ENCODE measurements at places on chromosomes 6 and 20. TPM values are rescaled to one million over a fixed set of nuclear protein-coding genes. Genes with fewer than 3 reads are reported as not detected.

DNA sequence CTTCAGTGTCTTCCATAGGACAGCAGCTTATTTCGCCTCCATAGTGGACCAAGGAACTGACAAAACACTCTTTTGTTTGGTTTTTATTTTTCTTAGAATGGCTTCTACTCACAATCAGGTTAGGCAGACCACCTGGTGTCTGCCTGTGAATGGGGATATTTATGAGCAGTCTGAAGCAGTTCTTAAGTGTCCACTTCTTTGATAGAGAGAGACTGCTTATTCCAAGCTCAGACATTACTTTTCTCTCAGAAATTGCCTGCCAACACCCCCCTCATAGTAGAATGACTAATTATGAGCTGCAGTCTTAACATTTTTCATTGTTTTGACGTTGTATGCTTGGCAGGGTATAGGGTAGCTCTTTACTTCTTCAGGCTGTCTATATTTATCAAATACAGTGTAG, 174.7 kb downstream of the ZFAND3 start:
- DNase-seq = no peak

GRCh38 chr6:136525586-136526195, 24.5 kb downstream of the MAP7 start:
- DNase-seq = no peak

DNA sequence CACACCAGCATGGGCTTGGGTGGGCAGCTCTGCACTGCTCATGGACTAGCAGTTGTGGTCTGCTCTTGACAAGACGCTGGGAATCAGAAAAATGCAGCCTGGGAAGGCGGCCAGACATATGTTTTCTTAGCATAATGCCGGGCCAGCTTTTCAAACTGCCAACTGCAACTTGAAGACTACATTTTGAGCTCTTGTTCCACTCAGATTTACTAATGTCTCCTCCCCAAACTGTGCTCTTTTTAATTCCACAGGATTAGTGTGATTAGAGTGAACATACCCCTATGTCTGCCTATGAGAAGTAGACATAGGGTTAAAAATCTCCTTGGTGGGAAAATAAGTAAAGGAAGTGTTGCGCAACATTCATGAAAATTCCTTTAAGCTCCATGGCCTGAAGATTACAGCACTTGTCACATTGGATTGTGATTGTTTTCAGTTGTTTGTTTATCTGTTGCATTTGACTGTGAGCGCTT, 5.3 kb upstream of the FNDC1 start:
- DNase-seq = no peak

DNA sequence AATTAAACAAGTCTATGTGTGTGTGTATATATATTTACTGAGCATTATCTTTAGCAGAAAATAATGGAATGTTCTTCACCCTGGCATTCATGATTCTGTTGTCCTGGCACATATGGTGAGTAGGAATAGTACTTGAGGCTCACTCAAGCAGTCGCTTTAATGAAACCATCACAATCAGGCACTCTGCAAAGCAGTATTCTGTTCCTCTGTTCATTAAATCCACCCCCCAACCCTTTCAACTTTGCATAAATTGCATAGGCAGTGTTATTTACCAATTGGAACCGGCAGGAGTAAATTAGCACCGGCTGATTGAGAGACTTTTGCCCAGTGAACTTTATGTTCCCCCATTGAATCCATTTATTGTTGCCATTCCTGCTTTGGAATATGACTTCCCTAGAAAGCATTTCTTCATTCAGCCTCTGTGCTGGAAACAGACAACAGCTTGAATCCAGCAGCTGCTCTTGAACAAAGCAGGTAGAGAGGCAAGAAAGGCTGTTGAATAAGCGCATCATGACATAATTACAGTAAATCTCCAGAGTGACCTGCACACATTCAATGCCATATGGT, 268.0 kb upstream of the RNF217 start:
- no peak for DNase-seq

DNA sequence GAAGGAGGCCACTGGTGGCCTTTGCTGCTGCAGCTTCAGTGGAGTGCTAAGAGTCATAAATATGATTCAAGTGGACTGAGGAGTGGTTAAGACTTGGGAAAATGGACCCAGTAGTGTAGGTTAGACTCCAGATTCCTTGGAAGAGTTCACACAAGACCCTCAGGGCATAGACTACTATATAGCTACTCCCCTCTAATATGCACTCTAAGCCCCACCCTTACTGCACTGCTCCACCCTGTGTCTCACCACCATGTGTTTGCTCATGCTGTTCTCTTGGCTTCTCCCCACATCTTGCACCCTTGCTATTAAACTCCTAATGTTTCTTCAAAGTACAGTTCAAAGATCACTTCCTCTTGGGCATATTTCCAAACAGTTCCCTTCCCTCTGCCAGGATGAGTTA, 5.7 kb downstream of the KCNQ5 start:
- DNase-seq = no peak

DNA sequence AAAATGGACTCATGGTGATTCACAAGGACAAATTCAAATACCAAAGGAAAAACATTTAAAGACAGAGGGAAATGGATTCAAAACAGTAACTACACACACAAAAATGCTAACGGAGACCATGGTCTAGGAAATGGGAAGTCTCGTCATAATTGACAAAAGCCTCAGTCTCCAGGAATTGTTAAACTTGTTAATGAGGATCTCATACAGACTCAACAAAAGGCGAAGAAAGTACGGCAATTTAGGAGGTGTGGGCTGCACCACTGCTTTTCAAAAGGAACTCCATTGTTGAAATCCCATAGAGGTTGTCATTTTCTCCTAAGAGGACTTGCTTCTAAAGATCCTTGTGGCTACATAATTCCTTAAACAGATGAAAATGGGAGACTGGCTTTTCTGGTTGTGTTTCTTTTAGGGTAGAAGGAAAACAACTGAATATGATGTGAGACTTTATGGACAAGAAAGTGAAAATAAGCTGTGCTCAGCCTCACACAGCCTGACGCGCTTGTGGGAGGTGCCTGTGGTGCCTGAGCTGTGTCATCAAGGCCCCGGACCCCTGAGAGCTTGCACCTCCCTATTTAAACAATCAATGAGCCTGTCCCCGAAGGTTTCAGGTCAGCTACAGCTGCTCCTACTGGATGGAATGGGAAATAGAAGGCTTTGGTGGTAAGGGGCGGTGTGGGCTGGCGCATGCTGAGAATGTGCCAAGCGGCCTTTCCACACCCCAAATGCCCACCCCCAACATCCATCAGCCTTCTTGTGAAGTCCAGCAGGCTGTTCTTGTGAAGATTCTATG, 2.5 kb upstream of the CLDN20 start:
- no peak for DNase-seq

DNA sequence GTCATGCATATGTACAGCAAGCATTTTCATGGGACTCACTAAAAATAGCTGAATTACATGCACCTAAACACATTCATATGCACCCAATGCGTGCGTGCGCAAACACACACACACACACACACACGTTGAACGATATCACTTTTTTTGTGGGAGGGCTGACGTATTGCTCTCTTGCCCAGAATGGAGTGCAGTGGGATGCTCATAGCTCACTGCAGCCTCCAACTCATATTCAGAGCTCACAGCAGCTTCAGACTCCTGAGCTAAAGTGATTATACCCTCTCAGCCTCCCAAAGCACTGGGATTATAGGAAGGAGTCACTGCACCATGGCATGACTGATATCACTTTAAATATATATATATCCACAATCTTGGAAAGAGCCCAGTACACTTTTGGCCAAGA, 620.4 kb upstream of the MANEA start:
- DNase-seq = no peak

DNA sequence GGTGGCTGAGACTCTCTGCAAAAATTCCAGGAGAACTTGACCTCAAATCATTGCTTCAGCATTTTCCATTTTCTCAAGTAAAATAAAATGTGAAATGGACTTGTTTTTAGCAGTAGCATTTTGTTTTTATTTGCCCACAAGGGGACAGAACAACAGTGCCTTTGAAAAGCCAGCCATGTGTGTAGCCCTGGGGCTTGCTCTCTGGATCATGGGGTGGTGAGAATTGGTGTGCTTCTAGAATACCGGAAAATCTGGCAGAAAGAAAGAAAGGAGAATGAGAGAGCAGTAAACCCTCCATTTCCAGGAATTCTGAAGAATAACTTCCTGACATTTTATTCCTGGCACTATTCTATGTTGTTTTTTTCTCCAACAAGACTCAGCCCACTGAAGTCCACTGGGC, 254.7 kb upstream of the MOCS1 start:
- no peak for DNase-seq

DNA sequence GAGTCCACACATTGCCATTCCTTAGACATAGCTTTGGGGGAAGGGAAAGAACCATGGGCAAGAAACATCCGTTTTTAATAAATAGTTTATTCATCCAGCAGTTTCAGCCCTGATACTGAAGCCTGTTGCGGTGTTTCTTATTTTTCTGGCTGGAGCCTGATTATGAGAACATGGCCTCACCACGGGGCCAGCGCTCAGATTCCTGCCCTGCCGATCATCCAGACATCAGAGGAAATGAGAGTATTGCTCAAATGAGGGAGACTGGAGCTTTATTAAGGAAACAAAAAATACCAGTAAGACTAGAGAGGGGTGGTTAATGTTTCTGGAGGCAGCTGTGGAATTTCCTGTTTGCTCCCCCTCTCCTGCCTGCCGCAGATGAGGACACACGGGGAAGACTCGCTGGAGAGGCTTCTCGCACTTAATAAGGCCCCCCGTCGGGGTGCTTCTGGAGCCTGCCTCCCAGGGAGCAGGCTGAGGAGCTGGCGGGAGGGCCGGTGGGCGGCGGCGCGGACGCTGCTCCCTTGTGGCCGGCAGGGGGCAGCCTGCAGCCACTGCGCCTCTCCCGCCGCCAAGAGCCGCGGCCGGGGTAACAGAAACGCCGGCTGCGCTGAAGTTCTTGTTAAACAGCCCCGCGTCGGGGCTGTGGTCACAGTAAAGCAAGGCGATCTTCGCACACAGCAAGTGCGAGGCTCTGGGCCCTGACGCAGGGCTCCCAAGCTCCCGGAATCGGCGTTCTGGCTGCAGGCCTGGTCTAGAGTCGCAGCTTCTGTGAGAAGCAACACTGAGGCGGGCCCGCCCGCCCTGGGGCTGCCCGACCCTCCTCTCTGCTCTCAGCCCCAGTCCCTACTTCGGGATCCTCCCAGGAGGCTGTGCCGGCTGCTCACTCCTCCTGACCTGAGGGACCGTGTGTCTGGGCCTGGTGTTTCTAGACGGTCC, 17.5 kb downstream of the LEMD2 start:
- DNase-seq = no peak

DNA sequence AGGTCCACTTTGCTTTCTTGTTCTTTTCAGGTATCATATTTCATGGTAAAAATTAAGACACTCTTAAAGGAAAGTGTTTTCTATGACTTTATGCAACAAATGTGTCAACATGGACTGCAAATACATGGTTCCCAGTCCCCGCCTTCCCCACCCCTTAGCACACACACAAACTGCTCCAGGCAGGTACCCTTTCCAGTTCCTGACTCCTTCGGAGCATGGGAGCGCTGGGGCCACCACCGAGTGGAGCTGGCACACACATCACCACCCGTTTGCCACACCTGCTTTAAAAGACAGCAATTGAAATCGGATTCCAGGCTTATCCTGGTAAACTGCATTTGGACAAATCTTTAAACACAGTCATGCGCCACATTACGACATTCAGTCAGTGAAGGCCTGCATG, 22.2 kb downstream of the RNASET2 start:
- DNase-seq = no peak

DNA sequence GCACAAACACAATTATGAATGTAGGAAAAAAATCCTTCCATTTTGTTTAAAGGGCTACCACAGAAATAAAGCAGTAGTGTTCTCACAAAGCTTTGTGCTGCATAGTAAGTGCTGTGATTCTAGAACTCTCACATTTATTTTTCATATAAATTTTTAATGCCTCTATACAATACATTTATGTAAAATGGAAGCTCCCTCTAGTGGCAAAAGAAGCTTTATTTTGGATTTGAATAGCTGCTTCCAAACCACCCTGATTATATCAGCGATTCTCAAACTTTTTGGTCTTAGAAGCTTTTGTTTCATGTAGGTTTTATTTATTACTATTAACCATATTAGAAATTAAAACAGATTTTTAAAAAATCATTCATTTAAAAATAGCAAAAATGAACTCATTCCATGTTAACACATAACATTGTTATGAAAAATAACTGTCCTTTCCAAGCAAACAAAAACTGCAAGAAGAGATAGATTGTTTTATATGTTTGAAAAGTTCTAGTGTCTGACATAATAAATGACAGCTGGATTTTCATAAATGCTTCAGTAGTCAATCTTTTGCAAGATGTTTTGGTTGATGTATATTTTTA, 38.4 kb downstream of the HS3ST5 start:
- DNase-seq = no peak

DNA sequence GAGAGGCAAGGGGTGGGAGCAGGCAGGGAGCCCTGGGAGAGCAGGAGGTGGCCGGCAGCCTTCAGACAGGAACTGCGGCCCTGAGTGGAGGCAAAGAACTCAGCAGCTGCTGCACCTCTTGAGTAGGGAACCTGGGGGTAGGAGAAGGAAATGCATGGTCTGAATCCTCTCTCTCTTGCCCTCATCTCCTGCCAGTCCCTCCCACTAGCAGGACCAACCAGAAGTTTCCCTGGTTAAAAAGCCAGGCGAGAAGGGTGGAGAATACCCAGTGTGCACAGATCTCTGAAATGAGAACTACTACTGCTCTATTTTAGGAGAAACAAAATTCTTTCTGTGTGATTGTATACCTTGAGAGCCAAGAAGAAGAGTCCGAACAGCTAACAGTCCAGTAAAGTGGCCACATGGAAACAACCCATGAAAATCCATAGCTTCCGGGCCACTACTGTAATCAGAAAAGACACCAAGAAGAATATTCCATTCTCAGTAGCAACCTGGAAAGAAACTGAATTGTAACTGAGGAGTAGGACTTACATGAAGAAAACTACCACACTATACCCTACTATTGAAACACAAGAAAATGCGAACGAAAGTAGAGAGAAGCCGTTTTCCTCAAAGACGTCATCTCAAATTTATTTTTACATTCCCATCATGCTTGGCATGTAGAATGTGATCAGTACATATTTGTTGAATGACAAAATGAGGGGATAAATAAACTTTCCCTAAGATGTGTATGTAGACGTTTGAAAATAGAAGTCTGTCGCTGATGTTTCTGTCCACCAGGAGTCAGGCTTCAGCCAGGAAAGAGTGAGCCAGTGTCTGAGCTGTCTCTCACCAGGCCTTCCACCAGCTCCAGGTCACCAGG, 25.6 kb downstream of the WRNIP1 start:
- peak; percentile 48 for DNase-seq

Gene GHRH
- polyA plus RNA-seq = not detected

Gene ATP6V1G2
- polyA plus RNA-seq = 10.5 TPM

Gene AHCY
- 183 TPM for polyA plus RNA-seq

Gene PRKN
- 8.5 TPM for polyA plus RNA-seq
